Stimulated activated CD4-positive, alpha-beta T cell treated with anti-CD3 and anti-CD28 coated beads, Interleukin-1b, Interleukin-23, amount 100 ng/mL, for 1 hour (primary cell): ENCODE measurements at places on chromosomes 12 and 14.

GRCh38 chr12:108369736-108370396, 30.8 kb upstream of the CMKLR1 start:
- DNase-seq: no peak

DNA sequence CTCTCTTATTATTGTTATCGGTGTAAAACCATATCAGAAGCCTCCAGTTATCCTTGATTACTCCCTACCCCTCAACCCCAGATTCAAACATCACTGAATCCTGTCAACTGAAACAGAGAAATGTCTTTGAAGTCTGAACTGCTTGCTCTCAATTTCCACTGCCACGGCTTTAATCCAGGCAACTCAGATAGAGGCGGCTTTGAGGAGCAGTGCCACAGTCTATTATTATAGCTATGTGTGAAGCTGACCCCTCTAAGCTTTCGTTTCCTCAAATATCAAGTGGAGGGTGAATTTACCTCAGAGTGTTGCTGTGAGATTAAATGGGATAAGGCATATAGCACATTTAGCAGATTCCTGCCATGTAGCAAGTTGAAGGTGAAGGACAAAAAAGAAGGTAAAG, 49.0 kb upstream of the PDE3A start:
- no peak for DNase-seq

DNA sequence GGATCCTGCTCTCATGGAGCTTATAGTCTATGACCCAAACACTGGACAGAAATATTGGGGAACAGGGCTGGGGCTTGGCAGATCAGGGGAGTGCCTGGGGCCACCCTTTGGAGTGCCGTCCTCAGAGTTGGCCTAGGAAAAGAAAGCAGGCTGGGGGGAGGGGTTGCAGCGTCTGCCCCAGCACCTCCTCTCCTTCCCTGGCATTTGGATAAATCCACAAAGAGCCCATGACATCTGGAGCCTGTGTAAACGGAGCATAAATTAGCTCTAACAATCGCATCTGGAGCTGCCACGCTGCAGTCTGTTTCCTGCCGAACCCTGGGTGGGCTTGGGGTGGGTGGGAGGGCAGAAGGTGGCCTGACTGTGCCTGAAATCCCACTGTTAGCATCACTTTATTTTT, 63.8 kb downstream of the MVK start:
- DNase-seq: no peak

- no peak for DNase-seq
Observed at GRCh38 chr12:130462558-130463274, 125.0 kb downstream of the PIWIL1 start.

GRCh38 chr14:104294628-104294982, 156.2 kb downstream of the KIF26A start:
- no peak for DNase-seq

DNA sequence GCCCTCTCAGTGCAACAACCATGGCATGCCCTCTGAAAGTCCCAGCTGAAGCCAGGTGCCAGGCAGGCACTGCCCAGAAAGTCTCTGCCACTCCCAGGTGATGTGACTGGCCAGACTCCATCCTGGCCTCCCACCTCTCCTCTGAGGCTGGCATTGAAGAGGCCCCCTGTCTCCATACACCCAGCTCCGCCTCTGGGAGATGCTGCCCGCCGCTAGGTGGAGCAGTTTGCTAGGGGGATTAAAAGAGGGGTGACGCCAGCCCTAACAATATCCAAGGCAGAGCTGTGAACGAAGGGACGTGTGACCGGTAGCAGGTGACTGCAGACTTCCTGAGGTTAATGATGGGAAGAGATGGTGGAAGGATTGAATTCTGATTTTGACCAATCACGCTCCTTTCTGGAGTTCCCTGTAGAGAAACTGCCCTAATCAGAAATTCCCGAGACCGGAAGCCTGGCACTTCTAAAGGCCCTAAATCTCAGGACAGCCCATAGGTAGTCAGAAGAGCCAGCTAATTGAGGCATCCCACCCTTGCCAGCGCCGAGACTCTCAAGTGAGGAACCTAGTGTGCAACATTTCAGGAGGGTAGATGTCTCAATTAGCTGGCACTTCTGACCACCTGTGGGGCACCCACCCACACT, 8.3 kb upstream of the PLEK2 start:
- DNase-seq: no peak

- no peak for DNase-seq
Observed at GRCh38 chr12:16857456-16857923, 251.5 kb upstream of the LMO3 start.
